ENCODE measurements at places on chromosomes 6 and 20.

DNA sequence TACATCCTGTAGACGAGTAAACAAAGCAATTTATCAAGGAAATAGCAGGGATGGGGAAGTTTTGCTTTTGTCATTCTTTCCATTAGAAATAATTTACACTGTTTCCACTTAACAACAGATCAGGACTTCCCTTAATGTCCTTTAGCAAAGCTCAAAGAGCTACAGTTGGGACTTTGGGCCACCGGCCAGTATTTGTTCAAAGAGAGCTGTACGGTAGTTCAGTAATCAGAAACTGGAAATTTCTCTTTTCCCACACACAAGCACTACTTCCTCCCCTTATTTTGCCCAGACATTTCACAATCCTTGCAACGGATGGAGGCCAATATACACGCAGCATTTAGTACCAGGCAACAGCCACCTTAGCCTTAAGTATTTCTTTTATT lies 12.1 kb upstream of the HINT3 start:
- DNase-seq = no peak

GRCh38 chr6:39335780-39336545 lies 13.5 kb upstream of the KCNK16 start:
- DNase-seq = no peak

DNA sequence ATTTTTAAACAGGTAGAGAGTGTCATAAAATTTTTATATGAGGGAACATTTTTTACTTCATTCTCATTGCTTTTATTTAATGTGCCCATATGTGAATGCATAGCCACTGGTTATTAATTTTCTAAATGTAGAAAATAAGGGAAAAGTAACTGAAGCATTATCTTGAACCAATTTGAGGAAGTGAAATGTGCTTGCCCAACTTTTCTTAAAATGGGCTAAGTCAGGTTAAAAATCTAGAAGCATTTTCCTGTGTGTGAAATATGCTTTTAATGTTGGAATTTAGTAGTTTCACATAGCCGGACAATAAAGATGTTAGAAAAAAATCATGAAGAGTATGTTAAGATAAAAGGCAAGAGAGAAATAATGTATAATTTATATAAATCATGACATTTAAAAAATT lies 3.8 kb downstream of the SEC23B start:
- no peak for DNase-seq

GRCh38 chr6:125271486-125272159 lies 30.1 kb downstream of the HDDC2 start:
- no peak for DNase-seq

- DNase-seq = no peak
Measured at GRCh38 chr6:79420054-79420453, 117.2 kb downstream of the LCA5 start.

DNA sequence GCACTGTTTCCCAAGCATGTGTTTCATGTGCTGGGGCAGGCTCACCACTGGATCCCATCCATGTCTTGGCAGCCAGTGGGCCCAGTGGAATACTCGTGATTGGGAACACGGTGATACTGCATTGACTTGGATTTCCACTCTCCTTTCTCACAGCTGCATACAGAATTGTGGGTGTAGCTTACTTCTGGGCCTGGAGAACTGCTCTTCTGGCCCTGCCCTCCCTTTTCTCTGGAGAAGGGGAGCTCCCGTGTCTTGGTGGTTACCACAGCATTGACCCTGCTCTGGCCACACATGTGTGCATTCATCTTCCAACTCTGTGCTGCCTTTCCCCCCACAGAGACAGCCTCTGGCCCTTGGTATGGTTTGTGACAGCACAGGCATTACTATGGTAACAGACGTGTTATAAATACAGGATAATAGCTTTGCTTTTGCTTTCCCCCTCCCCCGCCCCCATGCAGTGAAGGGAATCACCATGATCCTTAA lies 21.6 kb downstream of the SOBP start:
- no peak for DNase-seq

GRCh38 chr6:104540743-104541142 lies 319.0 kb downstream of the HACE1 start:
- DNase-seq = no peak

DNA sequence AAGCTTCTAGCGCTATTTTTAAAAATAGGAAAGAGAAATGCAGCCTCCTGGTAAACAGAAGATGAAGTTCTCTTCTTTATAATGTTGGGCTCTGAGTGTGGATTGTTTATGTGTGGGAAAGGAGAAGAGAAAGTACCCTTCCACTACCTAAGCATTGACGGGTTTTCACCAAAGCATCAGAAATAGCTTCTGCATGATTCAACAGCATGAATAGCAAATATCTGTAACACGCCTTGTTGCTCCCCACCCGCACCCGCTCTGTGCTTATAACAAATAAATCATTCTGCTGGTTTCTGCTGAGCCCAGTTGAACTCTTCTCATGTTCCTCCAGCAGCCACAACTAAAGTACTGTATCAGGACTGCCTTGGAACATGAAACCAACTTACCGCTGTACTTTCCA lies 20.7 kb downstream of the TXLNB start:
- no peak for DNase-seq

DNA sequence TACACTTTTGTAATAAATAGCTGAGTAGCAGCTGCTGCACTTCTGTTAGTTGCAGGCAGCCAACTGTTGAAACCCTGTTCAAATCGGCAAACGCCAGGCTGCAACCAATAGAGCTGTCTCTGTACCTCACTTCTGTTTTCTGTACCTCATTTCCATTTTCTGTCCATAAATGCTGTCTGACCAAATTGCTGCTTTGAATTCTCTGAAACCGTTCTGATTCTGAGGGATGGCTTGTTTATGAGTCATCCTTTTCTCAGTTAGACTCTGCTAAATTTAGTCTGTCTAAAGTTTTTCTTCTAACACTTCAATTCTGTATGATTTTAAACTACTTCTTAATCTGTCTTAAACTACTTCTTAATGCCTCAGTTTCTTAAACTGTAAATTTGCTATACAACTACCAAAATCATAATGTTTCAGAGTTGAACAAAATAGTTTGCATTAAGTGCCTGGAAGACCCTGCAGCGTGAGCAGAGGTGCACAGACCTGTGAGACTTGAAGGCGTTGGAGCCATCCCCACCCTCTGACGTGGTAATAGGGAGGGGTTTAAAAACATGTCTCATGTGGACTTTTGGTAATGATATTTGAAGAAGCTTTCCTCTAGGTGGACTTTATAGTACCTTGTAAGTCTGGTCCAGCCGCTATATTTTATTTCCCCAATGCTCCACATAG lies 9.6 kb downstream of the BTNL2 start:
- no peak for DNase-seq

DNA sequence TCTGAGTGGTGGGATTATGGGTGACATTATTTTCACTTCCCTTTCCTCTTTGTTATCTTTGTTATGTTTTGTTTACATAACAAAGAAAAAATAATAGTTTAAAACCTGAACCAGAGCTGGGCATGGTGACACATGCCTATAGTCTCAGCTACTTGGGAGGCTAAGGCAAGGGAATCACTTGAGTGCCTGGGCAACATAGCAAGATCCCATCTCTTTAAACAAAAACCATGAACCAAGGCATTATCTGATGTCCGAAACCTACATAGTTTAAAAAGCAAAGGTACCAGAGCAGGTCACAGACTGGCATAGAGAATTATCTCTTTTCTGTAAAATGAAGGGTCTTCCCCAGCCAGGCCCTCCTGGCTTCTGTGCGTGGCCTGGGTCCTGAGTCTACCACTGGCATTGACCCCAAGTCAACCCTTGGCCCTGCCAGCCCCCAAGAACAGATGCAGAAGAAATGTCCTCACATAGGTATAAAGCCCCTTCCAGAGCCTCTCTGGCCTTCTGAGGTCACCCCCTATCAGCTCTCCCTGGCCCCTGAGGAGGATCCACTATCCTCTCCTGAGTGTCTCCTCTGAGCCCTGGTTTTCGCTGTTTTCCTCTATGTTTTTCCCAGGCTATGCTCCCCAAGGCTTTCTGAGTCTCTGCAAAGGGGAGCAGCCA lies 81.3 kb downstream of the TRERF1 start:
- no peak for DNase-seq

- no peak for DNase-seq
Measured at GRCh38 chr6:118706702-118707101, 55.3 kb upstream of the CEP85L start.

GRCh38 chr6:5946181-5946580 lies 60.5 kb downstream of the NRN1 start:
- DNase-seq = no peak
